ENCODE measurements at places on chromosomes 11 and 22. TPM values are rescaled to one million over a fixed set of nuclear protein-coding genes. Genes with fewer than 3 reads are reported as not detected.

- DNase-seq, result no peak
Observed at GRCh38 chr11:78270971-78271370, 82.3 kb downstream of the USP35 start.

- no peak for DNase-seq
Observed at GRCh38 chr11:130436171-130436570, 7.8 kb upstream of the ADAMTS8 start.

CEP126 gene
- polyA plus RNA-seq, result 6.7 TPM

C22orf42 gene
- not detected for polyA plus RNA-seq

ENTHD1 gene
- not detected for polyA plus RNA-seq

DNA sequence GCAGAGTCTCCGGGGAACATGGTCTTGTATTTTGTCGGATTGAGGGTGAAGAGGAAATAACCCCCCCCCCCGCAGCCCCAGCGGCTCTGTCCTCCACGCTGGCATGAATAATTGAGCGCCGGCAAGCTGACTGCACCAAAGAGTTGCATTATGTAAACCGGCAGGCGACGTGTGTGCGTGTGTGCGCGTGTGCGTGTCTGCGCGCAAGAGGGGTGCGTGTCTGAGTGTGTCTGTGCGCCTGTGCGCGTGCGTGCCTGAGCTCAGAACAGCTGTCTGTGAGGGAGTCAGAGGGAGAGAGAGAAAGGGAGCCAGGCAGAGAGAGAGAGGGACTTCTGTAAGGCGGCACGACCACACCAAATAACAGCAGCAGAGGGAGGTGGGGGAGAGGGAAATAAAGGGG is 94.4 kb downstream of the SCN3B start:
- DNase-seq, result peak; percentile 57

FGF19 gene
- polyA plus RNA-seq, result 0.67 TPM

RAG1 gene
- polyA plus RNA-seq, result 2.8 TPM

PELI3 gene
- polyA plus RNA-seq, result 4.9 TPM

KDELR3 gene
- polyA plus RNA-seq, result 11.0 TPM

DNA sequence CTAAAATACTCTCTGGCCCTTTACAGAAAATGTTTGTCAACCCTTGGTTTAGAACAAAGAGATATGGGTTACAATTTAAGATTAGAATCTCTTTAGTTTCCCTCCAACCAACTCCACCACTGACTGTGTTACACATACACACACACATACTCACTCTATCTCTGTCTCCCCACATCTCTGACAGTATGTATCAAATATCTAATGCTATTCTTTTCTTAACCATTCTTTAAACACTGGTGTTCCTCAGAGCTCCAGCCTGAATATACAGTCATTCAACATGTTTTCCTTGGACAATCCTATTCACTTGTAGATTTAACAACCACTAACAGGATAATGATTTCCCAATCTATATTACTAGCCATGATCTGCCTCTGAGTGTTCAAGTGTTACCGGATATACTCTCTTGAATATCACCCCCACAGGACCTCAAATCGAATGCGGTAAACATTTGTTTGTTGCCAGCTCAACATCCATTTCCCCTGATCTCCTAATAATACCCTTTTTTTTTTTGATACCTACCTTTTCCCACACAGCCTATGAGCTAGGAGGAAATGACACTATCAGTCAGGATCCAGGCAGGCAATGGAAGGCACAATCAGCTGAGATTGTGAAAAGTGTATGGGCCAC is 6.1 kb downstream of the MPZL3 start:
- no peak for DNase-seq

DNA sequence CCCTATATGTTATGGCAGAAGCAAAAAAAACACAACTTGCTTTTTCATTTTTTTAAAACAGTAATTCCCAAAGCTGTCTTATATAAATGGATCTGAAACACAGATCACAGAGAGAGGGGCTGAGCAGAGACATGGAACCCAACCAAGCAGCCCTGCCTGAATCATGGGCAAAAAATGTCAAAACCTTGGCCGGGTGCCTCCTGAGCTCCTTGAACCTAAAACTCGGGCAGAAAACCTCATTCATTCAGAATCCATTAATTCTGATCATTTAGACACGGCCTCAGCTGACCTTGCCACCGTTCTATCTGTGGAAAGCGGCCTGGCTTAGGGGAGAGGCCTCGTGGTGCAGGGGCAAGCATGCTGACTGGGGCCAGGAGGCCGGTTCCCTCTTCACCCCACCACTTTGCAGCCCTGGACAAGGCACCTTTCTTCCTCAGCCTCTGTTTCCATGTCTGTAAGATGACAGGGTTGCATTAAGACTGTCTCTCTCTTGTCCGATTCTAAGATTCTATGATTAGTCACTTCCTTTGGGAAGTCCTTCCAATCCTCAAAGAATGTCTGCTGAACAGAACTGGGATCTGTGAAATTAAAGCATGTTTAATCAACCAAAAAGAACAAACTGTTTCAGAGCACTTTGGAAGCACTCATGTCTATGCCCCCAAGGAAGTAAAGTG is 26.0 kb downstream of the TENM4 start:
- DNase-seq, result no peak

FLRT1 gene
- polyA plus RNA-seq, result 3.3 TPM

DNA sequence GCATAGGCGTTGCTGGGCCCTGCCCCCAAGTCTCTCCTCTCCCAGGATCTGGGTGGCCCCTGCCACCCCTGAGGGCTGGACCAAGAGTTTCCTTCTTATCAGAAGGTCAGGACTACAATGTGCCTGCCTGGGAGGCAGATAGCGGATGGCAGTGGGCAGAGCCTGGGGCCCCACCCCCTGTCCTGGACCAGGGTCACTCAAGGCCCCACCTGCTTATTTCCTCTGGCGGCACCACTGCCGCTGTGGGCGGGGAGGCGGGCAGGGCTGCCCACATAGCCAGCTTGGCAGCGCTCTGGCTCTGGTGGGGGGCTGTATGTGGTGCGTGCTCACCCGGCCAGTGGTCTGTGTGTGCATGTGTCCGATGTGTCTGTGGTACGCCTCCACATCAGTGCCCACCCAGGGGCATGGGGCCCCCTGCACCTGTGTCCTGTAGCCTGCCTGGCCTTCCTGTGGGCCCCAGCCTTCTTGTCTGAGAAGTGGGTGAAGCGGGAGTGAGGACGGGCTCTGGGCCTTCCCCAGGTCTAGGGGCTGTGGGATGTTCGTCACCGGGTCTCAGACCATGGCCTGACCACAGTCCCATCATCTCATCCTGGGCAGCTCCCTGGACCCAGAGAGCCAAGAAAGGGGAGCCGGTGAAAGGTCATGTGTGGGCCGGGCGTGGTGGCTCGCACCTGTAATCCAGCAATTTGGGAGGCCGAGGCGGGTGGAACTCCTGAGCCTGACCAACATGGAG is 3.0 kb downstream of the GAS2L1 start:
- DNase-seq, result no peak

GALNT18 gene
- polyA plus RNA-seq, result 20.8 TPM

GRCh38 chr22:20130731-20131596 is 640 bp upstream of the ZDHHC8 start:
- peak; percentile 78 for DNase-seq

DNA sequence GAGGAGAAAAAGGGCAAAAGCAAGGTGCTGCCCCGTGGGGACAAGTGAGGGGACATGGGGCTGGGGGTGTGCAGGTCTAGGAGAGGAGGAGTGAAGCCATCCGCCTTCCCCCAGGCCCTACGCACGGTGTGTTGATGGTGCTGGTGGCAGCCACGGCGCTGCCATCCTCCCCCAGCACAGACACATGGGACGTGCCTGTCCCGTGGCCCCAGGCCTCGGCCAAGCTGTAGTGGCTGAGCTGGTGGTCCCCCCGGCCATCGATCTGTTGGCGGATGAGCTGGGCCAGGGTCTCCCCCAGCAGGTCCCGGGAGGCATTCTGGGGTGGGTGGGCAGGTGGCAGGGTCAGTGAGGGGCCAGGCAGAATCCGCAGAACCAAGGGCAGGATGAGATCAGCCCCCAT is 18.9 kb downstream of the GGT5 start:
- no peak for DNase-seq

MS4A12 gene
- not detected for polyA plus RNA-seq

SLC5A4 gene
- polyA plus RNA-seq, result 1.4 TPM

GRCh38 chr11:43138621-43139140 is 173.1 kb upstream of the API5 start:
- no peak for DNase-seq

DNA sequence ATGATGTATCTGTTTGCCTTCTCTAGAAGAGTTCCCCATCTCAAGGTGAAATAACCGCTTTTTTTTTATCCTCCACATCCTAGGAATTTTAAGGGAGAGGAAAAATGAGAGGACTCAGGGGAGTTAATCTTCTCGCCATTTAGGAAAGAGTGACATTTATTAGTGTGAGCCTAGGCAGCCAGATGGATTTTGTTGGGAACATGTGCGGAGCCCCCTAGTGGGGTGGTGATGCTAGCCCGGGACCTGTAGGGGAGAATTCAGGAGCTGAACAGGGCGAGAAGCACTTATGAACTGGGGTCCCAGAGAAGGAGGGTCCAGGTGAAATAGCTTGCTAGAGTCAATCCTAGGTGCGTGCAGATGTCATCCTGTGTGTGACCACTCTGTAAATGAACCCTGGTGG is 10.7 kb downstream of the IL17RA start:
- DNase-seq, result no peak

GRCh38 chr22:30266445-30267381 is at the start of gene OSM:
OSM (minus strand) TSS chr22:30266851; CDS start chr22:30266799, 52 bp downstream.
- no peak for DNase-seq

DNA sequence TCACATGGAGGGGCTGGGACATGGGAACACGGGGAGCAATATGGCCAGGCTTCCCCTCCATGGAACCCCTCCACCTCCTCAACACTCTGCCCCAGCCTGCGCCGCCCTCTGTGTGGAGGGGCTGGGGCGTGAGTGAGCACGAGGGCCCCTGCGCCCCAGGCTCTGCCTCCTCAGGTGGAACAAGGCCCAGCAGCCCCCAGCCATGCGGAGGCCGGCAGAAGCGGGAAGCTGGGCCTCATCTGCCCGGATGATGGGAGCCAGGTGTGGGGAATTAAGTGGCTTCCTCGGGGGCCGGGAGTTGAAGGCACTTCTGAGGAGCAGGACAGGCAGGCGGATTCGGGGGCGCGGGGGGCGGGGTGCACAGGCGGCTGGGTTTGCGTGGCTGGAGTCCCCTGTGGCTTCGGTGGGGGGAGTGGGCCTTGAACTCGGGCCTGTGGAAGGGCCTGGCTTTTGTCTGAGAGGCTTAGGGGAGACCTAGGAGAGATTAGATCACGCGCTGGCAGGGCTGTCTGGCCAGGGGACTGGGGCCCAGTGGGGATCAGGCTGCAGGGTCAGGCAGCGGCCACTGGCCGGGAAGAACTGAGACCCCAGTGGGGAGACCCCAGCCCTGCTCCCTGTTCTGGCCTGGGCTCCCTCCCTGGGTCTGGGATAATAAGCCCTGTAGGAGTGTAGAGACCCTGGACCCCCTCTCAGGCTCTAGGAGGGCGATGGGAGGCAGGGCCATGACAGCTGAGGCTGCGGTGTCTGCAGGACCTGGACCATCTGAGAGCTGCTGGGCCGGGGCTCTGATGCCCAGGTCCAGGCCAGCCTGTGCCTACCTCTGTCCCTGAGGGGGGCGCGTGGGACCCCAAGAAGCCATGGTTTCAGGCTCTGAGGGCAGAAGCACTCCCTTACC is 13.3 kb downstream of the PRR33 start:
- no peak for DNase-seq

PKDREJ gene
- polyA plus RNA-seq, result 0.55 TPM

GRCh38 chr11:88433536-88434230 is 96.1 kb upstream of the CTSC start:
- no peak for DNase-seq

KCNE3 gene
- polyA plus RNA-seq, result 26.1 TPM

C11orf86 gene
- not detected for polyA plus RNA-seq

GRCh38 chr22:37781434-37782059 is 26.2 kb upstream of the GCAT start:
- no peak for DNase-seq

DNA sequence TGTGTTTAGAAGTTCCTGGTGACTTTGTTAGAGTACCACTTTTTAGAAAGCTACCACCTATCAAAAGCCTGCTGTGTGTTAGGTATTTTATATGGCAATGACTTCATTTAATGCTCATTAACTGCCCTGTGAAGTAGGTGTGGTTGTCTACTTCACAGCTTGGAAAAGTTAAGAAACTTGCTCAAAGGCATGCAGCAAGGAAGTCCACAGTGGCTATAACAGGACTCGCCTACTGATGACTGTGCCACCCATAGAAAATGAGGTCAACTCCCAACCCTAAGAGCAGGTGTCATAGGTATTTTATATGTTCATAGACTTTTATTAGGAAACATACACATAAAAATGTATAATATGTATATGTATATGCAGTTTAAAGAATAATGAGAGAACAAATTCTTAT is 125.2 kb upstream of the PAX6 start:
- no peak for DNase-seq

DDT gene
- polyA plus RNA-seq, result 66.8 TPM

OR2D2 gene
- polyA plus RNA-seq, result not detected

GRCh38 chr11:128595775-128596174 is 8.4 kb upstream of the ETS1 start:
- DNase-seq, result no peak

VWCE gene
- polyA plus RNA-seq, result 4.7 TPM

DNA sequence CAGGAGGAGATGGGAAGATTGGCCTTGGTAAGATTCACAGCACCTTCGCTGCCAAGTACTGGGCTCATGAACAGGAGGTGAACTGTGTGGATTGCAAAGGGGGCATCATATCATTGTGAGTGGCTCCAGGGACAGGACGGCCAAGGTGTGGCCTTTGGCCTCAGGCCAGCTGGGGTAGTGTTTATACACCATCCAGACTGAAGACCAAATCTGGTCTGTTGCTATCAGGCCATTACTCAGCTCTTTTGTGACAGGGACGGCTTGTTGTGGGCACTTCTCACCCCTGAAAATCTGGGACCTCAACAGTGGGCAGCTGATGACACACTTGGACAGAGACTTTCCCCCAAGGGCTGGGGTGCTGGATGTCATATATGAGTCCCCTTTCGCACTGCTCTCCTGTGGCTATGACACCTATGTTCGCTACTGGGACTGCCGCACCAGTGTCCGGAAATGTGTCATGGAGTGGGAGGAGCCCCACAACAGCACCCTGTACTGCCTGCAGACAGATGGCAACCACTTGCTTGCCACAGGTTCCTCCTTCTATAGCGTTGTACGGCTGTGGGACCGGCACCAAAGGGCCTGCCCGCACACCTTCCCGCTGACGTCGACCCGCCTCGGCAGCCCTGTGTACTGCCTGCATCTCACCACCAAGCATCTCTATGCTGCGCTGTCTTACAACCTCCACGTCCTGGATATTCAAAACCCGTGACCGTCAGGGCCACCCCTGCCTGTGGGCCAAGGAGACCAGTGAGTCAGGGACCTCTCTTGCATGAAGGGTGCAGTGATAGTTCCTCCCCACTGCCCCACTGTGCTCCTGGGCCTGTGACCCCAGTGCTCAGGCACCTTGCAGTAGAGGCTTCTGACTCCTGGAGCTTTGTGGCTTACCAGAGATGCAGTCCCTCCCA is 83.6 kb downstream of the BCR start:
- DNase-seq, result no peak

DGCR8 gene
- 58.0 TPM for polyA plus RNA-seq

GRCh38 chr22:27772081-27772983 is 29.2 kb downstream of the MN1 start:
- DNase-seq, result no peak
